ENCODE measurements at places on chromosomes 7 and 10. TPM values are rescaled to one million over a fixed set of nuclear protein-coding genes. Genes with fewer than 3 reads are reported as not detected.

ACSL5 gene
- 195 TPM for total RNA-seq

CYP2C19 gene
- not detected for total RNA-seq

FLNC gene
- 42.8 TPM for total RNA-seq

MYL10 gene
- total RNA-seq = not detected

DNA sequence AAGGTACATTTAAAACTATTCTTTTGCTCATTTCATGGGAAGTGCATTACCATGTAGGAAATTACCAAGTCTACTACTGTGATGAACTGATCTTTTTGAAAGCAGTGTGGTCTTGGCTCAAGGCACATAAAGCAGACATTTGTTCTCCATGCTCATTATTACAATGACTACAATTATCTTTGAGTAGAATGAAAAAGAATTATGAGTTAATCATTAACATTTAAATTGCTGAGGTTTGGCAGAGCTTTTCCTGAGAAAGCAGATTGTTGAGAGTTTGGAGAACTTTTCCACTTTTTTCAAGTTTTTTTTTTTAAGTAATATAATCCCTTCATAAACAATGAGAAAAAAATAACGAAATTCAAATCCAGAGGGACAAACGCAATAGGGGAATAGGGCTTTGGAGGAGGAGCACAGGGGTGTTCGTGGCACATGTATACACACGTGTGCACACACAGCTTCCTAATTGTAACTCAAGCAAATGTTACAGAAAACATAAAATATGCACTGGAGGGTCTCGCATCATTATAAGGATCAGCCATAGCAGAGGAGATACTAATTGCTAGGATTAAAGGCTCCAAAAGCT is 8.9 kb upstream of the CUBN start:
- no peak overlapping the region for H3K27ac ChIP-seq
- H3K4me3 ChIP-seq = no peak overlapping the region
- no peaks in the 10 kb centered on the region for H3K27me3 ChIP-seq
- no peak for DNase-seq
- H3K36me3 ChIP-seq = no peaks in the 10 kb centered on the region

GRCh38 chr7:23183279-23184012 is 1.6 kb downstream of the NUP42 start:
- DNase-seq = no peak
- no peak overlapping the region for H3K27ac ChIP-seq
- H3K4me1 ChIP-seq = peaks cover 14% of the 10 kb centered on the region
